KG1 (cell line): ENCODE measurements at places on chromosomes 6 and 20.

DNA sequence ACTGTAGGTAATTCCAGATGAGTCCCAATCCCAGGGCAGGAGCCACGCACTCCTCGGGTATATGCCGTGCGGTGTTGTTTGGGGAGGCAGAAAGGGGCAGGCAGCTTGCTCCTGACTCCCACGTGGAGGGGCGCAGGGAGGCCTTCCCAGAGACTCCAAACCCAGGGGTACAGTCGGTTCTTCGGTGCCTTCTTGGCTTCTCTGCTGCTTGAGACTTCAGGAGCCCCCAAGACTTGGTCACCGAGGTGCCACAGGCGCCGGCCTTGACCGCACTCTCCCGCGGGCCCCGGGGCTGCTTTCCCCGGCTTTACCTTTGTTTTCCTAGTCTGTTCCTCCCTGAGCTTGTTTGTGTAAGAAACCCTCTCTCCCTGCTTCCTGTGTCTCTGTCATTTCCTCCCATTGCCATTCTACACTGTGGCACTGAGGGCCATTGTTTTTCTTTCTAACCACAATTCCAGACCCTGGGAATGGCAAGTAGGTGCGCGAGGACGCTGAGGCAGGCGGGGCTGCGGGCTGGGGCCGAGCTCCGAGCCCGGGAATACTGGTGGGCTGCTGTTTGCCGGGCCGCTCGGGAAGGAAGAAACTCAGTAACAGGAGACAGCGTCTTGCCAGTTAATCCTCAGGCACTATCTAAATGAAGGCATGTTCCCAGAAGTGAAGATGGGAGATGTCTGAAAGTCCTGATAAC, 215.6 kb upstream of the HEY2 start:
- no peak for DNase-seq

DNA sequence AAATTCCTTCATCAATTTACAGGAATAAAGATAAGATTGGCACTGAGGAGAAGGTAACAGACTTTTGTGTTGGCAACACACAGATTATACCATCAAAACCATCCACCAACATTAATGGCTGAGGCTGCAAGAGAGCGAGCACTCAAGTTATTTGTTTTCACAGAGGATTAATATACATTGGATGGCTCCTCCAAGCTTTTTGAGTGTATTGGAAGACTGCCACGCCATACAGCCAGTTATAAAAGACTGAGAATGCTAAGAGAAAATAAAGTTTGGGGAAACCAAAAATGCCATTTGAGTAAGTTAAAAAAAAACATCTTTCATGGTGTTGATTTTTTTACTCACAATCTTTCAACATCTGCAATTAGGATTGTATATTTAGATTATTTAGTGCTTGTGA, 973.8 kb upstream of the SLC35B3 start:
- no peak for DNase-seq

DNA sequence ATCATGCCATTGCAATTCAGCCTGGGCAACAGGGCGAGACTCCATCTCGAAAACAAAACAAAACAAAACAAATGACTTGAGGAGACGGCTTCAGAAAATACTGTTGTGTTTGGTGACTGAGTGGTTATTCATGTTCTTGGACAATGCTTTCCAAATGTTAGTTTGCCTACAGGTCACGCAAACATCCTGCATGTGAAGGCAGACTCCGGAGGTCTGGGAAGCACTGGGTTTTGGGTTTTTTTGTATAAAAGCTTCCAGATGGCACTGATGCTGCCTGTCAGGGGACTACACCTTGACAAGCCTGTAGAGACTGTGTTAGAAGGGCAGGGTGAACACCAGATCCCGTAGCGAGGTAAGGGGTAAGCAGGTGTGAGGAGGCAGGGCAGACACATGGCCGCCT, 81.7 kb downstream of the THBS2 start:
- no peak for DNase-seq

- DNase-seq, result no peak
These were observed 35.6 kb upstream of the LAMP5 start for GRCh38 chr20:9478771-9479170.

DNA sequence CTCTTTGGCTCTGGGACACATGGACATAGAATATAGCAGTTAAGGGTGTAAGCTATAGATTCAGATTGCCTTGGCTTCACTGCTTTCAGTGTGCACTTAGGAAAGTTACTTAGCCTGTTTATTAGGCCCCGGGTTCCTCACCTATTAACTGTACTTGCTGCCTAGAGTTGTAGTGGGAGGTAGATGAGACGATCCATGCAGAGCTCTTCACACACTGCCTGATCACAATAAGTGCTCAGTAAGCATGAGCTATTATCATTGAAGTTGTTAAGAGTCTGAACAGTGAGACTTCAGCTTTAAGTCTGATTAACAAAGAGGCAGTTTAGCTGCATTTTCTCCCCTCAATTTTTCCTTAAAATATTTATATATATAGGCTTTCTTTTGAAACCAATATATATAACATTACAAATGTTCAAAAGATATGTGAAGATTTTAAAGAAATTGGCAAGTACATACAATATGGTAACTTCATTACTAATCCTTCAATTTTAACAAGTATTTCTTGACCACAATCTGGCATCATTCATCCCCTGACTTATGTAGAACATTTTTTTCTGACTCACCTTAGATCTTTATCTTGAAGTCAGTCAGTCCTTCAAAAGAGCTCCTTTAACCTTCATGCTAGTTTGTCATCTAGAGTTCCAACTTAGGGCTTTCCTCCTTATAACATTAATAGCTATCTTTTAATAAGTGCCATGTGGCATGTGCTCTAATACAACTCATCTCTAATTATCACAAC, 20.5 kb upstream of the SUPT3H start:
- no peak for DNase-seq

- DNase-seq, result no peak
These were observed 21.3 kb downstream of the FOXO3 start for GRCh38 chr6:108581932-108582475.

DNA sequence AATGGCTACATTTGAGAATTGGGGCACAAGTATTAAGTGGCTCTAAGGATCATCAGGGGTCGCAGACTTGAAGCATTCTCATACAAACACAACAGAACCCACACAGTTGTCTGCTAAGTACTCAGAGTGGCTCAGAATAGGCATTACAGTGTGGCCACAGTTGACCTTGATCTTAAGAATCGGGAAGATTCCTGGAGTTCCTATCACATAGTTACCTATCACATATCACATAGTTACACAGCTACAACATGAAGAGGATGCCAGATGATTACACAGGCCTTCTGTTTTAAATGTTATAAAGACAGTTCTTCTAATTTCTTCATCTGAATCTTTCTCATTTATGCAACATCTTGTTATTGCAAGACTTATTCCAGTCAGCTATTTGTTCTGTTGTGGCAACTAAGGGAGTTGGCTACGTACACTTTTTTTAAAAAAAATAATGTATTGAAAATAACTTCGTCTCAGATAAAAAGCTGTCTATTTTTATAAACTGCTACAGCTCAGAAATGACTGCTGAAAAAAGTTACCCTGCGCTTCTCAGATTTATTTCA, 129.0 kb downstream of the REV3L start:
- DNase-seq, result no peak

- DNase-seq, result no peak
These were observed 8.8 kb downstream of the CDKAL1 start for GRCh38 chr6:20542927-20543602.

- no peak for DNase-seq
These were observed 109.5 kb upstream of the HSF2 start for GRCh38 chr6:122289762-122290539.

DNA sequence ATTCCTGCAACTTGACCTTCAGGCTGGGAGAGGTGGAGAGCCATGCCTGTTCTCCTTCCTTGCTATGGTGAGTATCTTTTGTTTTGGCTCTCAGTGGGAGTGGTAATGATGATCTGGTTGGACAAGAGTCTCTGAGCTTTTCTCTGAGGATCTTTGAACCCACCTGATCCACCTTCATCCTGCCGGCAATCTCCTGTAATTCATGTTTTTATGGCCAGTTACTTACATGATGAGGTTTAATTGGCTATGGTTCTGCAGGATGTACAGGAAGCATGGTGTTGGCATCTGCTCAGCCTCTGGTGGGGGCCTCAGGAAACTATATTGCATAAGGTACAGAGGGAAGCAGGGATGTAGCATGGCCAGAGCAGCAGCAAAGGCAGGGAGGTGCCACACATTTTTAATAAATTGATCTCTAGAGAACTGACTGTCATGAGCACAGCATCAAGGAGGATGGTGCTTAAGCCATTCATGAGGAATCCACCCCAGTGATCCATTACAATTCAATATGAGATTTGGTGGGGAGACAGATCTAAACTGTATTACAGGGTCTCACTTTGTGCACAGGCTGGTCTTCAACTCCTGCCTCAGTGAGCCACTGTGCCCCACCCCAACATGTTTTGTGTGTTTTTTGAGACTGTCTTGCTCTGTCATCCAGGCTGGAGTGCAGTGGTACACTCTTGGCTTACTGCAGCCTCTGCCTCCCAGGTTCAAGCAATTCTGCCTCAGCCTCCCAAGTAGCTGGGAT, 10.0 kb downstream of the HSPA1B start:
- no peak for DNase-seq

DNA sequence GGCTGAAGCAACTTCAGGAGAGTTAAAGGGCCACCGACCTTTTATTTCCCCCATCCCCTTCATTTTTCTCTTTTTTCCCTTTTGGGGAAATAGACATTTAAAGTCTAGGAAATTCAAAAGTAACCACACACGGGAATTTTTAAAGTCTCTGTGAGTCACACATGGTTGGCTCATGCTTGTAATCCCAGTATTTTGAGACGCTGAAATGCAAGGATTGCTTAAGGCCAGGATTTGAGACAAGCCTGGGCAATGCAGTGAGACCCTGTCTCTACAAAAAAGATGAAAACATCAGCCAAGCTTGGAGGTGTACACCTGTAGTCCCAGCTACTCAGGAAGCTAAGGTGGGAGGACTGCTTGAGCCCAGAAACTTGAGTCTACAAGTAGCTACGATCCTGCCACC, 34.2 kb downstream of the KATNA1 start:
- no peak for DNase-seq

- DNase-seq, result no peak
These were observed 169.4 kb downstream of the TRDN start for GRCh38 chr6:123467392-123467791.

DNA sequence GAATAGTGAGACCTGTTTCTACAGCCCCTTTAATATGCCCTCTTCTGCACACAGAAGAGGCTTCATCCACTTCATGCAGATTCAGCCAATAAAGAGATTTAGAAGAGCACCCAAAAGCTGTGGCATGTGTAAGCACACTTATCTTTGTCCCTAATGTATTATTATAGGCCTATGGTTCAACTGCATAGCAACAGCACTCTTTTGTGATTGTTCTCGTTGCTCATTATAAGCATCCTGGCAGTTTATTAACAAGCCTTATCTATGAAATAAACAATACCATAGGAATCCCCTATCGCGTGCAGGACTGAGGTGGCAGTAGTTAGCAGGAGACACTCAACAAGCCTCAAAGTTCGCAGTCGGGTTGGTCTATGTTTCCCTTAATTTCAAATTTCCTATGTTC, 138.5 kb upstream of the BEND6 start:
- no peak for DNase-seq

- DNase-seq, result no peak
These were observed 51.6 kb upstream of the CHD6 start for GRCh38 chr20:41669708-41670263.

DNA sequence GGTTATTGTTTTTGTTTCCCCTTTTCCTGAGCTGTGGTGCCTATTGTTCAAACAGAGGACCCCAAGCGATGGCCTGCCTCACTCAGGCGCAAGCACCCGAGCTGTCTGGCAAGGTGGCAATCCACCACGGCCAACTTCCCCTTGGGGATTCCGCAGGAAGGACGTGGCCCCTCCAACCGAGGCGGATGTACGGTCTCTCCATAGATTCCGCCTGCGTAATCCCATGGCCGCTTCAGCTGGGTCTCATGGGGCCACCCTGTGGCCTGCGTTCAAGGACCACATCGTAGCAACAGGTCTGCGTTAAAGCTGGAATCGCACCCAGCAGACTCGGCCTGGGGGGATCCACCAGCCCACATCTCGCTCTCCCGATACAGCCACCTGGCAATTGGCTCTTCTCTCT, 79.9 kb downstream of the CEBPB start:
- DNase-seq, result peak; percentile 20

- no peak for DNase-seq
These were observed 13.2 kb upstream of the NCOA5 start for GRCh38 chr20:46102940-46103339.

GRCh38 chr6:70668499-70668812, 773 bp downstream of the SMAP1 start:
- DNase-seq, result no peak

GRCh38 chr20:63125838-63126601, 89.9 kb downstream of the YTHDF1 start:
- no peak for DNase-seq

DNA sequence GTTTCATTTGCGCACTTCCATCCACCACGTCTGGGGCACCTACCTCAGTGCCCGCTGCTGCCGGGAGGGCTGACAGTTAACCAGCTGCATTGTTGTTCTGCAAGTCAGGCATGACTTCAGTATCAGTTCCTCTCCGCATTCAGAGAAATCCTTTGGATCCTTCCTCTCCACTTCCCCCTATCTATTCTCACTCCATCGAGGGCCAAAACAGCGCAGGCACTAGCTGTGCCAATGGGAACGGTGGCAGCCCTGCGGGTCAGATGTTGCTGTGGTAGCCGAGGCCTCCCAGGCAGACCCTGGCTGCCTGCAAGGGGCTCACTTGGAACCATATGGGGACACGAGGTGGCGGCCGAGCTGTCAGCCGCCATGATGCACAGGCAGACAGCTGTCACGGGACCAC, 64.2 kb upstream of the INSM1 start:
- DNase-seq, result no peak

DNA sequence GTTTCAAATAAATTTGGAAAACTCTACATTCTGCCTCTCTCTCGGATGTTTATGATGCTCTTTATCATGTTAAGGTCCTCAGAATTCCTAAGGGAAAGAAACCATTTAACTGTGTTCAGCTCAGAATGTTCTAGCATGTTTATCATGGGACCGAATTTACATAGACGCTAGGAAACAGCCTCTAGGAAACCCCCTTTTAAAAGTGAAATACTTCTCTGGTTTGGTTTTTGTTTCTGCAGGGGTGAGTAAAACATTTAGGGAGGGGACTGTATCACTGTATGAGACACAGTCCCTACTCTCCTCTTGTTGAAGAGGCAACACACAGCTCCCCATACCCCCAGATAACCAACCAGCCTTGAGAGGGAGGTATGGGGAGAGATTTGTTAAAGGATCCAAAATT, 267.6 kb upstream of the SUPT3H start:
- DNase-seq, result no peak

- DNase-seq, result no peak
These were observed 138.4 kb upstream of the STXBP5 start for GRCh38 chr6:147065786-147066185.
